Memory B cell (primary cell): ENCODE measurements at places on chromosomes 12 and 14.

DNA sequence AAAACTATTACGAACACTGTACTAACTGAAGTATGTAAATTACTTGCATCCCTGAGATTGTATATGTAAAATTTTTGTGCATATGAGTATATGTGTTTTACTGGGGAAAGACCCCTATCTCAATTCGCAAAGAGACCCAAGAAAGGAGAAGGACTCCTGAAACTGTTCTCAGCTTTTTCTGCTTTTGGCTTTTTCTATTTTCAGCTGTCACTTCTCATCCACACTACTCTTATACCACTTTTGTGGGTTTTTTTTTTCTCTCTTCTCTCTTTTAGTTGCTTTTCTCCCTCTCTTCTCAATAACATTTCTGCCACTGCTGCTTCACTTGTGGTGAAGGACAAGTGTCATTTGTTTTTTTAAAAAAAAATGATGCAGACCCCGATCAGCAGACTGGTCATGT, 39.8 kb downstream of the NIN start:
- DNase-seq: no peak

DNA sequence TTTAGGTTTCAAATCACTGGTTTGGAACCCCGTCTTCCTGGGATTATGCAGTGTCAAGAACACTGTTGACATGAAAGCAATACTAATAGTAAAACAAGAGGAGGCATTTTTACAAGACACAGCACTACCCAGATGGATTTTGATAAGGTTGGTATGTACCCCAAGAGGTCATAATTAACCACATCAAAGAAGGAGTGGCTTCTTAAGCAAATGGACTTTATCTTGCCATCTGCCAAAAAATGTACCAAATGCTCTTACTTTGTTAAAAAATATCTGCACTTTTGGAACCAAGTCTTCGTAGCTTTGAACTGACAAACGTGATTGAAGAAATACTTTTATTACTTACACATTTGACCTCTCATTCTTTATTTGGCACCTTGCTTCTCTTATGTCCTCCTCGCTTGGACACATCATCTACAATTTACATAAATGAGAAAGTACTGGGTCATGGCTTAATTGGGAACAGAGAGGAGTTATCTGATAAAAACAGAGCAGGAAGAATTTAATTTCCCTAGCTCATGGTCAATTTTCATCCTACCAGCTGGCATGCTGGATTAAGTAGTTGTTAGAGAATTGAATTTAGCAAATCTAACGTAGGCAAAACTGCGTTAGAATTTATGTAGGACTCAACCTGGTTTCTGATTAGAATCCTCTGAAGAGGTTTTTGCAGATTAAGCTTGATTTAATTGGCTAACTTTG, 54.5 kb upstream of the PRICKLE1 start:
- no peak for DNase-seq

DNA sequence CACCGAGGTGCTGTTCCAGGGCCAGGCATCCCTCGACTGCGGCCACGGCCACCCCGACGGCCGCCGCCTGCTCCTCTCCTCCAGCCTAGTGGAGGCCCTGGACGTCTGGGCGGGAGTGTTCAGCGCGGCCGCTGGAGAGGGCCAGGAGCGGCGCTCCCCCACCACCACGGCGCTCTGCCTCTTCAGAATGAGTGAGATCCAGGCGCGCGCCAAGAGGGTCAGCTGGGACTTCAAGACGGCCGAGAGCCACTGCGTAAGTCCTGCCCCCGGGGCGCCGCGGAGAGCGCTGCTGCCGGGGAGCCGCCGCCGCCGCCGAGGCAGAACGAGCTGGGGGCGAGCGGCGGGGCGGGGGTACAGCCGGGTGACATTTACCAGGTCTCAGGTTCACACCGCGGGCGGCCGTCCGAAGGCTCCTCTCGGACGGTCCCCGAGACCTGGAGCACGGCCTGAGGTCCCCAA, 1.4 kb downstream of the PLXNC1 start:
- DNase-seq: no peak

- peak; percentile 30 for DNase-seq
These were observed 397.4 kb upstream of the OR4E1 start for GRCh38 chr14:22071006-22071405.

GRCh38 chr12:129606239-129606638, 297.6 kb downstream of the TMEM132D start:
- no peak for DNase-seq

- no peak for DNase-seq
These were observed 91.6 kb downstream of the TPH2 start for GRCh38 chr12:72030277-72030676.

DNA sequence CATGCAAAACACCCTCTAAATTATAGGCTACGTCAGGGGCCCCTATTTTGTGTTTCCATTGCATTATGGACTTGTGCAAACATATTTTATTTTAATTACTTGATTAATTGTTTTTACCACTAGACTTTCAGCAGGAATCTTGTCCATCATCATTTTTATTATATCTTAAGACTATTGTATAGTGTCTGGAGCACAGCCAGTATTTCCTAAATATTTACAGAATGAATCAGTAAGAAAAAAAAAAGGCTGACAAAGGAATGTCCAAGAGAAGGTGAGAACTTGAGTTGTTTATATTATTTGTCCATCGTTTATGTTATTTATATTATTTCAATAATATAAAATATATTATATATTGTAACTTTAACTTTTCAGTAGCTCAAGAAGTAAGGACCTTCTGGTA, 664.7 kb downstream of the SLC6A15 start:
- DNase-seq: no peak

DNA sequence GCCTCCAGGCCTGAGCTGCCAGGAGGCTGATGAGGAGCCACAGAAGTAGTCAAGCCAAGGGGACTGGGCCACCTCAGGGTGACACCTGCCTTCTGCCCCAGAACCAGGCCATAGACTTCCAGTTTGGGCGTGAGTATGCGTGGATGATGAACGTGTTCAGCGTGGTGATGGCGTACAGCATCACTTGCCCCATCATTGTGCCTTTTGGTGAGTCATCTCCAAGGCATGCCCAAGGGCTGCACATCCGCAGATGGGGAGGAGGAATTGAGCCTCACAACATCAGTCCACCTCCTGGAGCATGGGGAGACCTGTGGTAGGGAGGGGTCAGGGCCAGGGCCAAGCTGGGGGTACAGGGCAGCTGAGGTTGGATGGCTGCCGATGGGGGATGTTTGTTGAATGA, 22.3 kb downstream of the NGB start:
- DNase-seq: no peak

DNA sequence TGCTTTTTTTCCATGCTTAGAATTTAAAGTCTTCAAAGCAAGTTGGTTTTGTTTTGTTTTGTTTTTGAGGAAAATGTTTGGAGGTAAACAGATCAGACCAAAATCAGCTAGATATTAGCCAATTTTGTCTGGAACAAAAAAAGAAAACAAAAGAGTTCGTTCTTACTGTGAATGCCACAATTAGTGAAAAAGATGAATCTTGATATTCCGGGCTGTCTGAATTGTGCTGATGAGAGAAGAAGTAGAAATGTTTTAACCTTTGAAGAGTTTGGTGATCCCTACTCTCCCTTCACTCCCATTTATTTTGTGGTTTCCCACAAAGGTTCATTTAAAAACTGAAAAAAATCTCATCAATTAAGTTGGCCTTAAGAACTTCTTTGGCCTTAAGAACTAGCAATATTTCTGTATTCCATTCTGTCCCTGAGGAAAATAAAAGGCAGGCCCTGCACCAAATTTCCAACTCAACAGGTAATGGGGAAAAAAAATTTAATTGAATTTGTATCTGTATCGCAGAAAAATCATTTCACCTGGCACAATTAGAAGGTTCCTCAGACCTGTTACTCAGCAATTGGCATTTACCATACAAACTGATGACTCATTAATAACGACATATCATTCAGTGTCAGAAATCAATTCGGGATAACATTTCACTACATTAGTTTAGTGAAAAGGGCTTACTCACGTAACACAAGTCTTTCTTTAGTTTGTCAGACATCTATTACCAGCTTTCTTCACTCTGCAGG, 562 bp upstream of the GLIPR1L2 start:
- DNase-seq: no peak

DNA sequence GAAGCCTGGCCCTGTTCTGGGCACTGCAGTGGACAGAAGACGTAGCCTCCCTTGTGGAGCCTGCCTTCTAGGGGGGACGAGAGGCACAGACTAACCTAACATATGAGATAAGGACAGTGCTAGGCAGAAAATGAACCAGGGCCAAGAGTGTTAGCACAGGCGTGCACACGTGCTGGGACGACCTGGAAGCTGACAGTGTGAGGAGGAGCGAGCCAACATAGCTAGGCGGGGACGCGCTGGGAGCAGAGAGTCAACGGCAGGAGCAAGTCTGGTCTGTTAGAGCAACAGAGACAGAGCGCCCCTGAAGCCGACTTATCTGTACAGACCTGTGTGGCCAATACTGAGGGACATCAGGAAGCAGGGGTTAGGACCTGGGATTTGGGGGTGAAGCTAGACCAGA, 8.0 kb downstream of the PXMP2 start:
- no peak for DNase-seq

- no peak for DNase-seq
These were observed 1231.7 kb upstream of the TMEM132C start for GRCh38 chr12:127035011-127035879.

GRCh38 chr14:77822741-77823140, 22.8 kb downstream of the ADCK1 start:
- no peak for DNase-seq

DNA sequence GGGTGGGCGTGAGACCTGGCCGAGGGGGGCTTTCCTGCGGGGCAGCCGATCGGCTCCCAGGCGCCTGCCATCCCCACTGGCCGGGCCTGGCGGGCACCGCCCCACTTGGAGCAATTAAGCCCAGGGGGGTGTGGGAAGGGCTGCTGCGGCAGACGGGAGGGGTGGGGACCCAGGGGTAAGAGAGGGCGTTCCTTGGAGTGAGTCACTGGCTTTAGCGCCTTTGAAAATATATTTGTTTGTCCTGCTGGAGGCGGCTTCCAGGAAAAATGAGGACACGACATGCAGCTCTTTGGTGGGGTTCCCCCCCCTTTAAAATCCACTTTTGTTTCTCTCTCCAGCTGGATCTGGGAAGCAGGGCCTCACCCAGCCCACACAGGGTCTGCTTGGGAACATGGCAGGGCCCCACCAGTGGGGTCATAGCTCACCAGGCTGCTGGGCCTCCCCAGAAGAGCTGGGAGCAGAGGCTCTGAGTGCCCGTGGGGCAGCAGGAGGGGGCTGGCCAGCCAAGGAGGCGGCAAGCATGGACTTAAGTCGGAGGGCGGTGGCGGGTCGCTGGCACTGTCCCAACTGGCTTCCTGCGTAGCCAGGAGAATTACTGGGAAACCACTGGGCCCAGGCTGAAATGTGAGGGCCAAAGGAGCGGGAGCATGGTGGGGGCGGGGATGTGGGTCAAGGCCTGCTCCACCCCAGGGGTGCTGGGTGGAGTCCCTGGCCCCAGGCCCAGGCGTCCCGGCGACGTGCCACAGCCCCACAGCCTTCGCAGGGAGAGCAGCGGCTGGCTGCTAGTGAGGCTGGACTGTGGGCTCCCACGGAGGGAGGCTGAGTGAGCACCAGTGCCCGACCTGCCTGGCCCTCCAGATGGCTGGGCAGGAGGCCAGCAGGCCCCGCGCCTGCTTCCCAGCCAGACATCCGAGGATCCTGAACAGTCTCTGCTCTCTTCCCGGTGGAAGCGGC, 128.0 kb downstream of the RFLNA start:
- no peak for DNase-seq

DNA sequence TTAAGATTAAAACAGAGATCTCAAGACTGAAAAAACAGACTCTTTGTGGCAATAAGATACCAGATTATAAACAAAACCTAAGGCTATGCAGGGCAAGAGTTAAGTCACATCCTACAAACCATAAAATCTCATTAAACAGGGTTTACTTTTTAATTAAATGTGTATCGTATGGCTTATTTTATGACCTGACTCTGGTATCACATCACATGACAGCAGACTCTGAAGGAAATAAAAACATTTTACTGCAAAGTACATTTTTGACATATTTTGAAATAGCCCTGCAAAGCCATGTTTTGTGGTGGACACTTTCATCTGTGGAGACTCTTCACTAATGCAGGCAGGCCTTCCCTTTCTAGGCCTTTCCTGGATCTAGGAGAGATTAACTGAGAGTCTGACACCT, 327.6 kb upstream of the CLEC14A start:
- DNase-seq: no peak

GRCh38 chr12:112179916-112180315, 54.6 kb downstream of the TRAFD1 start:
- DNase-seq: no peak

DNA sequence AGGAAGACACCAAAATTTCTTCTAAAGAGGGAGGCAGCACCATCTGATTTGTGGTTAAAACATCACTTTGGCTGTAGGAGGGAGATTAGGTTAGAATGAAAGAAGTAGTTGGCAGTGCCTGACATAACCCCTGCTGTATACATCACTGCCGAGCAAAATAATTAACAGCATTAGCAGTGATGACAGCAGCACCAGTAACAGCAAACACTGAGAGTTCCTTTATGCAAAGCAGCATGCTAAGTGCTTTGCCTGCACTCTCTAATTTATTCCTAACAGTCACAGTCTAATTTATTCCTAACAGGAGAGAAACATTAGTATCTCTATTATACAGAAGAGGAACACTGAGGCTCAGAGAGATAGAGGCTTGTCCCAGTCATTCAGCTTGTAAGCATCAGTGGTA, 1469.7 kb downstream of the AACS start:
- no peak for DNase-seq

GRCh38 chr12:53332744-53333143, 3.4 kb downstream of the SP7 start:
- DNase-seq: no peak

- DNase-seq: no peak
These were observed 1348.9 kb upstream of the FLRT2 start for GRCh38 chr14:84181072-84181471.

DNA sequence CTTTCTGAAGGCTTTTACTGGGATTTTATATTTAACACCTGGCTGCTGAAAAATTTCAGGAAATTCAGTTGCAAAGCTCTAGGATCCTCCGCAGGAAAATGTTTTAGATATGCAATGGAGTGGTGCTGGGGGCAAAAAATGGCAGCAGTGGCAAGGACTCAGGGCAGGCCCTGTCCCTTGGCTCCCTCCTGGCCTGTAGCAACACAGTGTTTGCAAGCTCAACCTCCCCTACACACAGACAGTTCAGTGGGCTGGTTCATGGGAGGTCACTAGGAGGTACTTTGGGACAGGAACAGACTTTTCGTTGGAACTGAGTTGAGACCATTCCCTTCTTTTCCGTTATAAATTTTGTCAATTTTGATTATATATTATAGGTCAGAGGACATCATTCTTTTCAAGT, 270.4 kb downstream of the ADAMTS20 start:
- DNase-seq: no peak

- peak; percentile 21 for DNase-seq
These were observed 22.4 kb upstream of the SERPINA6 start for GRCh38 chr14:94345344-94346064.

GRCh38 chr12:6222078-6222654, 22.0 kb downstream of the CD9 start:
- DNase-seq: no peak

DNA sequence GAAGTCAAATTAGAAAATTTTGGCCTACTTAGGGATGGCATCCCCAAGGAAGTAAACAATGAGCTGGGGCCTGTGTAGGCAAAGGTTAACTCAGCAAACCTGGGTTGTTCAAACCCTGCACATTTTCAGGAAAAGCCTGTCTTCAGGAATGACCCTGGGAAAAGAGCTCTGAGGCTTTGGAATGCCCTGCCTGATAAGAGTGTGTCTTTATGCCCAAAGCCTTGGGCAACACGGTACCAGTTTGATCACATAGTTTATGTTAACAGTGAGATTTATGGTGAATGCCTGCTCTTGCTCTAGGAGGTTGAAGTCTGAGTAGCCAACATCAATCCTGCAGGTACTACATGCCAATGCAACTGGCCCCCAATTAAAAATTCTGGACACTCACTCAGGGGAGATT, 28.2 kb upstream of the STAB2 start:
- DNase-seq: no peak

GRCh38 chr12:105318651-105319483, 11.6 kb upstream of the C12orf75 start:
- DNase-seq: no peak
